ENCODE measurements at places on chromosomes 4 and X.

GRCh38 chr4:185513489-185514181 is 21.7 kb downstream of the PDLIM3 start:
- no peak for DNase-seq

DNA sequence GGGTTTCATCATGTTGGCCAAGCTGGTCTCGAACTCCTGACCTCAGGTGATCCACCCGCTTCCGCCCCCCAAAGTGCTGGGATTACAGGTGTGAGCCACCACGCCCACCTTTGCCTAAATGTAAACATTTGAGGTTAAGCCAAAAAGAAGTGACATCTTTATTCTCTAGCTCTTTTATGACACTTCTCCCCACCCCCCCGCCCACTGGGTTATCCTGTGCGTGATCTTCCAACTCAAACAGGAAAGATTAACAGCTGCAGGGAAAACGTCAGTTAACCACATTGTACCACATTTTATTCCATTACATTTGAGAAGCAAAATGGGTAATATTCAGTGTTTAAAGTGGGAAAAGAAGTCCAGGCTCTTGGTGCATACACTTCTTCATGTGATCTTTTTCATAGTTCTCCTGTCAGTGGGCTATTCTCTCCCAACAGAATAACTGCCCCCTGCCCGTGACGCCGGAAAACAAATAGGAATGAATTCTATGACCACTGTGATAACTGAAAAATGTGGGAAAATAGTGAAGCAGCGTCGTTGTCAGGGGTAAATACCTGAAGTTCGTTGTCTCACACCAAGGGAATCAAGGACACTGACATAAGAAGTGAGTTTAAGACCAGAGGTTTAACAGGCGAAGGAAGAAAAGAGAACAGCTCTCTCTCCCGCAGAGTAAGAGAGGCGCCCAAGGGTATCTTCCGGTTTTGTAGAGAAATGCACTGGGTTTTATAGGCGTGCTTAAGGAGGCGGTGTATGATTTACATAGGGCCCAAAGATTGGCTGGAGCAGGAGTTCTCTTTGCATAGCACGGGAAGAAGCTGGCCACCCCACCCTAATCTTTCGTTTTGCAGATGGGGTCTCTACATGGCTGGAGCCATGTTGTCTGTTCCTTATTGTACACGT is 9.7 kb upstream of the SRD5A3 start:
- DNase-seq, result no peak

- DNase-seq, result no peak
These were observed 47.1 kb upstream of the TSPAN7 start for GRCh38 chrX:38514016-38514854.

DNA sequence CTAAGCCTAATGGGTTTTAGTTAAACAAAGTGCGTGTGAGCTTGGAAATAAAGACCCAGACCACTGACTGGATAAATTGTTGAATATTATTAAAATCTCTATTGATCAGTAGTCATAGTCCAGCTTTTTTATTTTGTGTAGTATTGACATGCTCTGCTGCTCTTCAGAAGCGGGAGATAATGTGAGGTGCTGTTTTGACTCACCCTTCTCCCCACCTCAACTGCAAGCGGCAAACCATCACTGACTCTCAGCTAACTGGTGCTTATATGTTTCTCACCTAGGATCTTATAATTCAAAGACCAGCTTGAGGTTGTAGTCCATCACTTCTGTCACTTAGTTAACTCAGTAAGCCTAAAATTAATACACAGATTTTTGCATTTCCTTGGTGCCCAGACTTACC is 72.2 kb downstream of the COMMD8 start:
- DNase-seq, result no peak

- no peak for DNase-seq
These were observed 21.4 kb downstream of the MGST2 start for GRCh38 chr4:139686988-139687387.

- DNase-seq, result no peak
These were observed 496.9 kb downstream of the SPOCK3 start for GRCh38 chr4:166737430-166737829.

GRCh38 chr4:1449475-1449832 is 43.2 kb upstream of the NKX1-1 start:
- DNase-seq, result no peak

DNA sequence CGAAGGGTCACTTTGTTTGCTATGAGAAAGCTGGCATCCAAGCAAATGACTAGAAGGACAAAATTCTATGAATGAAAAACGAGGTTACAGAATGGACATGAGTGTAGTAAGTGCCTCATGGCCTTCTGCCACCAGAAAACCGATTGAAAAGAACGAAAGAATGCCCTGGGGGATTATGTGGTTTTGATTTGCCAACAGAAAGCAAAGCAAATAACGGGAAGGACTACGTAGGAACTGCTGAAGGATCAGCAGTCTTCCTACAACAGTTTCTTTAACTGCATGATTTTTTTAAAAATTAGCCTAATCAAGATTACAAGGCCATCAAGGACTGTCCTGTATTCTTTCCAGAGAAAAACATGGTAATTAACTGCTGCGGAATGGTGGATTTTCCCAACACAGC is 50.6 kb downstream of the NRK start:
- DNase-seq, result no peak

DNA sequence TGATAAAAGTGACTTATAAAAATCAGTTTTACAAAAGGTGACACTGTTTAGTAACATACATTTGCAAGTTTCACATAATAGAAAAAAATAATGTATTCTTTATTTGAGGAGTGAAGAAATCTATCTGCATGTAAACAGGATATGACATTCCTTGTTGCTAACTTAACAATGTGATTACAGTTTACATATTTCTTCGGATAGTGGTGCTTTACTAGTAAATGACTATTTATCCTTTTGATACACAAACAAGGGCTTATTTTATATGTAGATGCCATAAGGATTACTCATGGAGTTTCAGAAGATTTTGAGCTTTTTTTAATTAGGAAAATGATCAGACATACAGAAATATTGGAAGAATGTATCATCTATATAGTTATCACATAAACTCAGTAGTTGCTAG is 126.5 kb downstream of the SLIT2 start:
- no peak for DNase-seq

DNA sequence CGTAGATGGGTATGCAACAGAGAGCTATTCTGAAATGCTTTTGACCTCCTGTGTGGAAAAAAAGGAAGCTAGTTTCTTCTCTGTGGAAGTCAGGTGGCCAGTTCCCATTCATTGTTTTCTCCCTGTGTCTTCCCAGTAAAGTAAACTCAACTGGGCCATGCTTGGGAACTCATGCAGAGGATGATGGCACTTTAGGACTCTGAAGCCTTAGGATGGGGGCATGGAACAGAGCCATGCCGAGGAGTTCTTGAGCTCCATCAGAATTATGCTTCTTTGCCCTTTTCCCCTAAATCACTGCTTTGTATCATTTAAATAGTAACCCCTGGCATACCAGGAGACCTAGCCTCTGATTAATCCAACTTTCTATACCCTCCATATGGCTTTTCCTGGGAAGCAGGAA is 3.2 kb downstream of the TMEM164 start:
- no peak for DNase-seq

DNA sequence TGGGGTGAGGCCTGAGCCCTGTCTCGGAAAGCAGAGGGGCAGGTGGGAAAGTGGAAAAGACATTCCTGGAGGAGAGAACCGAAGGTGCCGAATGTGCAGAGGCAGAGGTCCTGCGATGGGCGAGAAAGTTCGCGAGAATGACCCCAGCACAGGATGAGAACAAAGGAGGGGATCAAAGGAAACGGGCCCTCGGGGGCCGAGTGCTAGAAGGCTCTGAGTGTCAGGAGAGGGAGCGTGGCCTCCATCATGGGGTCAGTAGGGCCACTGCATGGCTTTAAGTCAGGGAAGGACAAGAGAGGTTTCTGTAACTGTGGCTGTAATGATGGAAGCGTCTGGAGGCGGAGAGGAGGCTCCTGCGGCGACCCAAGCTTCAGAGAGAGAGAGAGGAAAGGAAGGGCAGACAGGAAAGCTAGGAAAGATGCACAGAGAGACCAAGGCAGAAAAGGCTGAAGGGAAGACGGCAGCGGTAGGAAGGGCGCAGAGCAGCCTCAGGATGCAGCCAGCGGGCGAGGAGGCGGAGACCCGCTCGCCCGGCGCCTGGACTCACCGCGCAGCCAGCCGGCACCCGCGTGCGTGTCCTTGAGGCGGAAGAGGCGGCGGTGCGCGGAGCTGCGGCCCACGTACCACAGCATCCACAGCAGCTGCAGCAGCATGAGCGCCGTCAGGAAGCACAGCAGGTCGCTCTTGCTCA is 669 bp downstream of the OTOP1 start:
- no peak for DNase-seq

GRCh38 chr4:141011901-141012315 is 121.4 kb downstream of the RNF150 start:
- DNase-seq, result no peak

DNA sequence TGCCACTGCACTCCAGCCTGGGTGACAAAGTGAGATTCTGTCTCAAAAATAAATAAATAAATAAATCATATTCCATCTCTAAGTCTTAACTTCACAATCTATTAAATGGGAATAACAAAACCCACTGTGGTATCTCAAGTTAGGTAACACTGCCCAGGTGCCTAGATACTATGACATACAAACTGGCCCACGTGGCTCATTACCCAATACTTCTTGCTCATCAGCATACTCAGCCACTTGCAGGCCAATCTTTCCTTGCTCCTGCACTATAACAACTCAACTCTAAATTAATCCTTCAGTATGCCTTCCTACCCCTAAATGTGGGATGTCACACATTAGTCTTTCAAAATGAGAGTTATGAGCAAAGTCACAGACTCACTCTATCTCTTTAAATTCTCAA is 230.1 kb downstream of the OPHN1 start:
- DNase-seq, result no peak

DNA sequence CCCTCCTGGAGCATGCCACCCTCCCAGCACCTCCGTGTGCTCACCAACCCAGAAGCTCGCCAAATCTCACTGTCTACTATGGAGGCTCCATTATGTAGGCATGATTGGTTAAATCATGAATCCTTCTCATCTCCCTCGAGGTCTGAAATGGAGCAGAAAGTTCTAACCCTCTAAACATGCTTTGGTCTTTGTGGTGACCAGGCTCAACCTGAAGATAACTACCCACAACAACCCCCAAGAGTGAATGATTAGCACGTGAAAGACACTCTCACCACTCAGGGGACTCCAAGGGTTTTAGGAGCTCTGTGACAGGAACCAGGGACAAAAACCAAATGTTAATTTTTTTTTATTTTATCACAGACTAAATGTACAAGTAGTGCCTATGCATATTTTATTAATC is 47.2 kb downstream of the APBB2 start:
- DNase-seq, result no peak

DNA sequence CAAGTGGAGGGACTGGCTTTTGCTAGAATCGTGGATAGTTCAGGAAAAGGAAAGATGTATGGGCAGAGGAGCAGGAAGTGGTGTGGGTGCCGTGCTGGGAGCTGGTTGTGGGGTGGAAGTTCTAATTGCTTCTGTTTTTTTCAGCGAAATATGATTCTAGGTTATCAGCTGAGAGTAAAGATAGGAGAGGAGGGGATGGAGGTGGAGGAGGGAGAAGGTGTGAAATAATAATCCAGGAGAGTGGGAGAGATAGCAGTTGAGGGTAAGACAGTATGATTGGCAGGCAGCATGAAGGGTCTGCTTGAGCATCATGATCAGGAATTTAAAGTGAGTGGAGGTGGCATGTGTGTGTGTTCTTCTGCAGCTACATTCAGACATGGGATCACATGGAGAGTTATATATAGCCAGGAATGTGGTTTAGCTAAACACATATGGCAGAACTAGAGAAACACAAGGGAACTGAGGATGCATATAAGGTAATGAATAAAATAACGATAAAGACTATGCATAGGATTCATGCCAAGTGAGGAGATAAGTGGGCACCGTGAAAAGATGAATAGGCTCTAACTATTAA is 133.7 kb downstream of the ANK2 start:
- no peak for DNase-seq

GRCh38 chrX:101745046-101745445 is 85.4 kb upstream of the ARMCX2 start:
- DNase-seq, result no peak

- no peak for DNase-seq
These were observed 201.6 kb downstream of the CPE start for GRCh38 chr4:165580351-165580905.

GRCh38 chr4:128289523-128290158 is 2.0 kb upstream of the PGRMC2 start:
- no peak for DNase-seq

- no peak for DNase-seq
These were observed 39.4 kb upstream of the PHOX2B start for GRCh38 chr4:41787931-41788330.

- no peak for DNase-seq
These were observed 38.0 kb upstream of the GATB start for GRCh38 chr4:151798678-151799416.

- no peak for DNase-seq
These were observed 92.0 kb downstream of the TMEM144 start for GRCh38 chr4:158302076-158302866.

GRCh38 chr4:87985097-87985886 is 9.8 kb downstream of the SPP1 start:
- no peak for DNase-seq

DNA sequence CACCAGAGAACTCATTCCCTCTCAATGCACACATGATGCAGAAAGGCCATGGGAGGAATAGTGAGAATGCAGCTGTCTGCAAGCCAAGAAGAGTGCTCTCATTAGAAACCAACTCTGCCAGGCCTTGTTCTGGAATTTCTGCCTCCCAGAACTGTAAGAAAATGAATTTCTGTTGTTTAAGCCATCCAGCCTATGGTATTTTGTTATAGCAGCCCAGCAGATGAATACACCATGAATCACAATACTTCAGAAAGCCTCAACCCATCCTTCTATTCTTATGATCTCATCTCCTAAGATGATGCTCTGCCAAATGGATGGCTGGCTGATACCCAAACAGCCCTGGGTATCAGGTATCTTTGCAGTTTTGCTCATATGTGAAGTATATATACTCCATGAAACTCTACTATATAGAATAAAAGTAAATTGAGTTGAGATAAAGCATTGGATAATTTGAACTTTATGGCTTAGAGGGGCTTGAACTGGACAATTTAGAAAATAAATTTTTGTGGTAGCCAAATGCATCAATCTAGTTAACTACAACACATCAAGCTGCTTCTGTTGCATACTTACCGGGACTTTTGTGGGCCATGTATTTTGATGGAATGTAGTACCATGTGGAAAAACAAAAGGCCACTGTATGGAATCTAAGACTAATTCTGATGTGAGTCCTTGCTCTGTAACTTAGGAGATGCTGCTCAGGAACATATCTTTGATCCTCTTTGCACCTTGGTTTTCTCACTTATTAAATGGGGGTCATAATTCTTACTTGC is 245.9 kb downstream of the HS3ST1 start:
- DNase-seq, result no peak

DNA sequence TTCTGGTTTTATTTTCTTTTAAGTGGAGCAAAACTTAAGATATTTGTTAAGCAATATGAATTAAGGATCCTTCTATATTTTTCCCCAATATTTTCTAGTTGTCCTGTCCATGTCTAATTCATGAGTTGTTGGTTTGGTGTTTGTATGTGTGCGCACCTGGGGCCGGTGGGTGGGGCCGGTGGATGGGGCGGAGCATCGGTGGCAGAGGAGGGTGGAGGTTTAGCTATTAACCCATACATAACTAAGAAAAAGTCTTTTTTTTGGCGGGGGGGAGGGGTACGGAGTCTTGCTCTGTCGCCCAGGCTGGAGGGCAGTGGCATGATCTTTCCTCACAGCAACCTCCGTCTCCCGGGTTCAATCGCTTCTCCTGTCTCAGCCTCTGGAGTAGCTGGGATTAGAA is 489.8 kb downstream of the PDGFC start:
- no peak for DNase-seq

Measured in stimulated activated CD4-positive, alpha-beta T cell treated with anti-CD3 and anti-CD28 coated beads, Interleukin-12 subunit alpha, Interleukin-12 subunit beta, amount 100 ng/mL, for 24 hours (primary cell).